ENCODE measurements at places on chromosomes 4 and X.

GRCh38 chr4:107034091-107034995, 1.8 kb downstream of the DKK2 start:
- no peak for DNase-seq

GRCh38 chr4:184793735-184794355, 31.9 kb downstream of the ACSL1 start:
- DNase-seq: no peak

DNA sequence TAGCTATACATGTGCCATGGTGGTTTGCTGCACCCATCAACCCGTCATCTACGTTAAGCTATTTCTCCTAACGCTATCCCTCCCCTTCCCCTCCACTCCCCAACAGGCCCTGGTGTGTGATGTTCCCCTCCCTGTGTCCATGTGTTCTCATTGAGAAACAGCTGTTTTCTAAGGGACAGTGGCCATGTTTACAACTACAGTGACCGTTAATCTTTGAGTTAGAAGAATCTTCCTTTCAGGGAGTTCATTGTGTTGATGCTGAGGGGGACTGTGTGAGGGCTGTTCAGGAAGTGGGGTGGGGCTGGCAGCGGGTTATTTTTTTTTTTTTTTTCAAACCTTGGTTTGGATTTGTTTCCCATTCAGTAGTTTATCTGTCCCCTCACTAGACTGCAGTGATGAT, 179.9 kb downstream of the NHS start:
- DNase-seq: no peak

DNA sequence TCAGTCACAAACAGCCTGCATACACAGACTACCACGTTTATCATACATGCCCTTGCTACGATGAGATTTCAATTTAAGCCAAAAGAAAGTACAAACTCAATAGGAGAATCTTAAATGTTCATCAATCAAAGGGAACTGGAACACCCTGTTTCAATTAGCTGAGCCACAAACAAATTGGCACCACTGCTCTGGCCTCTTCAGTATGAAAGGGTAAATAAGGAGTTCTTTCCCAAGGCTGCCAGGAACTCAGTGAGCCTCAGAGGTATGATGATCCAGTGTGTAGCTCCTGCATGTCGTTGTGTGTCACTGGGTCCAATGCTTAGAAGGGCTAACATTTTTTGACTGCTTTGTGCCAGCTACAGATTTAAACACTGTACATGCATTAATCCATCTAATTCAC, 5.4 kb downstream of the RNF150 start:
- no peak for DNase-seq

GRCh38 chr4:159049780-159050375, 53.0 kb upstream of the RAPGEF2 start:
- no peak for DNase-seq

DNA sequence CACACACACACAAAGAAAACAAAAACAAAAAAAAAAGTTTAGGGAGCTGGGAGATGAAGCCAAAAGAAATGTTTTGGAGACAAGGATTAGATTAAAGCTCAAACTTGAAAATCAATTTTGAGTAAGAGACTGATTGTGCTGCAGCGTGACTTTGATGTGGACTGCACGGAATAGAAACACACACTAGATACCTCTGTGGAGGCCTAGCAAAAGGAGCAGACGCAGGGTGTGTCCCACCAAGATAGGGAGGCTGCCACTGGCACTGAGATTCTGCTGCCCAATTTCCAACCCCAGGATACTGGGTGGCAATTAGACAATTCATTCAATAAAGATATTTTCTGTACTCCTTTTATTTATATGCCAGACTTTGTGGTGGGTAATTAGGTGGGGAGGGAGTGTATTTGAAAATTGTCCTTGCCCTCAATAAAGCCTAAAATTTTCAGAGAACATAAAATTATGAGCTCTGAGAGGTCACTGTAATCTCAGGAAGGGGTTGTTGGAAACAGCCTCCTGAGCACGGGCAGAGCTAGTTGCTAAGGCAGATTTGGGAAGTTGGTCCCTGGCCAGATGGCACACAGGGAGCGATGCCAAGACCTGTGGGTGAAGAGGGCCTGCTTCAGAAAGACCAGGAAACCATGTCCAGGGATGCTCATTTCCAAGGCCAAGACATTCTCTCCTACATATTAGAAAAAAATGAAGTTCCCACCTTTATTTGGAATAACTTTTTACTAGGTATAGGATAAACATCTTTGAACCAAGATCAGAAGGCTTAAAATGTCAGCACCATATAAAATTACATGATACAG, 1.9 kb upstream of the PPP3CA start:
- no peak for DNase-seq

All from esophagus squamous epithelium (tissue), 5 donors.